ENCODE measurements at places on chromosomes 6 and 20.

DNA sequence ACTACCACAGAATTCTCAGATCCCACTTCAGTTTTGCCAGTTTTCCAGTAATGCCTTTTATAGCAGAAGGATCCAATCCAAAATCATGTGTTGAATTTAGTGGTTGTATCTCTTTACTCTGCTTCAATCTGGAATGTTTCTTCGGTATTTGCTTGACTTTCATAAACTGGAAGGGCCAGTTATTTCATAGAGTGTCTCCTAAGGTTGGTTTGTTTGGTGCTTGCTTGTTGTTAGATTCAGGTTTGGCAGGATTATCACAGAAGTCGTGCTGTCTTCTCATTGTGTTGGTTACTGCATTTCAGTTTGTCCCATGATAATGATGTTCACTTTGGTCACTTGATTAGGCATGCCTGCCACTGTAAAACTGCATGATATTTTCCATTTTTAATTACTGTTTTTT, 45.7 kb downstream of the TMEM200A start:
- DNase-seq: no peak

DNA sequence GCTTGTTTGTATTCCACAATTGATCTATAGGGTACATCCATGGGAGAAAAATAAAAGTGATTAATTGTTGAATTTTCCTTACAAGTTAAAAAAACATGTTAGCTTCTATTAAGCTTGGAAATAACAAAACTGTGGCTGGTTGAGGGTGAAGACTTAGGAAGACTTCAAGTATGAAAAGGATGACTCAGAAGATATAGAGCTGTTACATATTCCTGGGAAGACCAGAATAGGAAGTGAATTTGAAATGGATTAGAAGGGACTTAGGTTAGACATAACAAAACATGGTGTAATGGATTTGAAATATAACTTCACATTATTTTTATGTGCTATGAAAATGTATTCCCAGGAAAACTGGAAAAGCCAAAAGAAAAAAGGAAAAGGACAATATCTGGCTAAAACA, 732.2 kb downstream of the HDGFL1 start:
- DNase-seq: no peak

DNA sequence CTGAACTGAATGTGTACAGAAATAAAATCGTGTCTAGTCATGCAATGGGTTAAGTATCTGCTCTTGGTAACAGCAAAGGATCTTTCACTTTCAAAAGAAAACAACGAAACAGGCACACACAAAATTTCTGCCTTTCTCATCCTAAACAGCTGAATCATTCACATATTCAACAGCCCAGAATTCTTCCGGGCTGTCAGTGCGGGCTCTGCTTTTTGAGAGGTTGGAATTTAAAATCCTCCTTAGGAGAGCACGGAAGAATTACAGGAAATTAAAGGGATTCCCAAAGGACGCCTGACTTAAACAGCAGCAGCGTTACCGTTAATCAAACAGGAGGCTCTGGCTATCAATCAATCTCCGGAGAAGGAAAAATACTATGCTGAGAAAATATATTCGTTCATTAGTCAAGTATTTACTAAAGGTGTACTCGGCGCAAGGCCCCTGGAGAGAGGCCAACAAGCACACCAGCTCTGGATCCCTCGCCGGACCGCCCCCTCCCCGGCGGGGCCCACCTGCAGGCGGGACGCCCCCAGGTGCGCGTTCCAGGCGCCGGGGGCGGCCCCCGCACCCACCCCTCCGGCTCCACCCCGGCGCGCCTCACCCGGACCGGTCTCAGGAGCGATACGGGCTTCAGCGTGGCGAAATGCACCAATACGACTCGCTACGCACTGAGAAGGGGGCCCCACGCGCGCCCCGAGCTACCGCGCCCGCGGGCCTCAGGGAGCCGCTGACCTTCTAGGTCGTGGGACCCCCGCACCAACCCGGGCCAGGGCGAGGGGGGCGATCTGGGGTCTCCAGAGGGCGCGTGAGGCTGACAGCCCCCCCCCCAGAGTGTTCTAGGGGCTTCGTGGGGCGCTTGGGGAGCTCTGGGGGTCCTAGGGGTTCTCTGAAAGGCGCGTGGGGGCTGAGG, 1.0 kb downstream of the NAPB start:
- no peak for DNase-seq

DNA sequence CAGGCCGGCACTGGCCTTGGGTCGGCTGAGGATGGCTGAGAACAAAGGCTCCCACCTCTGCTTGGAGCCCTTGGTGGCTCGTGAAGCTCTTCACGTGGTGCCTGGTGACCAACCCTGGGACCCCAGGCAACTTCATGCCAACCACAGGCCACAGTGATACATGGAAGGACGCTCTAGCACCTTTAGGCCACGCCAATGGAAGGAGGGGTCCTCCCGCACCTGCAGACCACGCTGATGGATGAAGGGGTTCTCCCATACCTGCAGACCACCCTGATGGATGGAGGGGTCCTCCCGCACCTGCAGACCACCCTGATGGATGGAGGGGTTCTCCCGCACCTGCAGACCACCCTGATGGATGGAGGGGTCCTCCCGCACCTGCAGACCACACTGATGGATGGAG, 62.5 kb downstream of the ERMARD start:
- DNase-seq: no peak

DNA sequence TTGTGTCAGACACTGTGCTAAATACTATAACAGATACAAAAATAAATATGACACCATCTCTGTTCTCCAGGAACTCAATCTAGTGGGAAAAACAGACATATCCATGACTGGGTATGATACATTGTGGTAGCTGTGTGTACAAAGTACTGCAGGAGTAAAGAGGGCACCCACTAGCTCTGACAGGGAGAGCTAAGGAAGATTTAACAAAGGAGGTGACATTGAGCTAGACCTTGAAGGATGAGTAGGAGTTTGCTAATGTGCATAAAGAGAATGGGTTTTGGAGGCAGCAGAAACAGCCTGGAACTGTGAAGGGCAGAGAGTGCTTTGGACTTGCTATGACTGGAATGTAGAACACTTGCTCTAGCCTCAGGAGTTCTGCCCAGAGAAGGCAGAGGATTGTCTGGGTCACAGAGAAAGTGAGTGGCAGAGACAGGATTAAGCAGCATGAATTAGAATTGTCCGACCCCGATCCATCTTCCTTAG, 14.4 kb downstream of the MMP24 start:
- DNase-seq: no peak

Data from H54 (cell line).